ENCODE measurements at places on chromosomes 5 and 9.

DNA sequence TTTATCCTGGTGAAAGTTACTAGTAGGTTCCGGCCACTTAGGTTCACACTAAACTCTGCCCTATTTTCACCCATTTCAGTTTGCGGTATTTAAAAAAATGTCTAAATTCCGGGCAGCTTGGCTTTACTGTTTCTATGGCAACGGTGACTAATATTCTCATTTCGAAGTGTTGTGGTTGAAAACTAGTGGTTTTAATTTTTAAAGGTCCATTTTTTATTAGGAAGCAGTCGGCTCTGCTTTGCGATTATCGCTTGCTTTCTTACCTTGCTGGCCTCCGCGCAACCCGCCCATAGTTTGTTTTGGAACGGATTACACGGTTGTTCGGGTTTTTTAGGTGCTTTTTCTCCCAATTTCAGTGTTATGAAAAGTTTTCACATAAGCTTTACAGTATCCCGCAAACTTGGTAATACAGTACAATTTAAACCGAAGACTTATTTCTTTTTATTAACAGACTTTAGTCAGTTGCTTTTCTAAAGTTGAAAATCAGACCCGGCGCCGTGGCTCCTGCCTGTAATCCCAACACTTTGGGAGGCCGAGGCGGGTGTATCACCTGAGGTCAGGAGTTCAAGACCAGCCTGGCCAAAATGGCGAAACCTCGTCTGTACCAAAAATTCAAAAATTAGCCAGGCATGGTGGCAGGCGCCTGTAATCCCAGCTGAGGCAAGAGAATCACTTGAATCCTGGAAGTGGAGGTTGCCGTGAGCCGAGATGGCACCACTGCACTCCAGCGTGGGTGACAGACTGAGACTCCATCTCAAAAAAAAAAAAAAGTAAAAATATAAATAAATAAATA, 1.6 kb downstream of the KDM4C start:
- no peak for DNase-seq

GRCh38 chr5:125576822-125577221, 830.4 kb upstream of the ZNF608 start:
- DNase-seq: no peak

DNA sequence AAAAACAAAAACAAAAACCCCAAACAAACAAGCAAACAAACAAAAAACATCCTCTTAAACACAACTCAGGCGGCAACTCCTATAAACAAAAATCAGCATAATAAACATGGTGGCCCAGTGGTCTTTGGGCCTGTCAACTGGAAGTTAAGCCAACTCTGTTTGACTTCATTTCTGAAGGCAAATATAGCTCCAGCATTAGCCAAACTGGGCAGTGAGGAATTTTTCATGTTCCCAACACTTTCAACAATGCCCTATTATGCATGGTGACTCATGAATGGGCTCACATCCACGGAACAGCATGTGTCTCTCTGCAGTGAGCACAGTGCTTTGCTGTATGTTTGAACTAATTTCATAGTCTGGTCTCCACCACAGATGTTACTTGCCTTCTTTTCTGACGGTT, 143.9 kb upstream of the STC2 start:
- no peak for DNase-seq

- no peak for DNase-seq
Observed at GRCh38 chr9:121743441-121744001, 92.1 kb downstream of the DAB2IP start.

GRCh38 chr5:132459031-132459982, 31.3 kb downstream of the IRF1 start:
- no peak for DNase-seq

- no peak for DNase-seq
Observed at GRCh38 chr5:149011084-149011483, 51.8 kb downstream of the SH3TC2 start.

DNA sequence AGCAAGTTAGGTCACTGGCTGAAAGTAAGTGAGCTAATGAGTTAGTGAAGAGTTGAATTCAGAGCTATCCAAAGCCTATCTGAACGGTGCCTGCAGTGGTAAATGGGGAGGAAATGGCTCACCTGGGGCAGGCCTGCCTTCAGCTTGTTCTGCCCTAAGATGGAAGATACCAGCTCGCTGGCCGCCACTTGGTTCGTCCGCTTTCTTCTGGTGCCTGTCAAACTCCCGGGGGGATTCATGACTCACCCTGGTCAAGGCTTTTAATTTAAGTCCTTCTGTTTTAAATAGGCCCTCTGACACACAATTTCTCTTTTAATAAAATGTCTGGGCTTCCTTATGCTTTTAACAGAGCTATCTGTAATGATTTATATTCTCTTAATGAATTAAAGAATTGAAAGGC, 78.8 kb downstream of the CFAP90 start:
- no peak for DNase-seq

- DNase-seq: no peak
Observed at GRCh38 chr5:95655575-95655974, 9.0 kb downstream of the RFESD start.

DNA sequence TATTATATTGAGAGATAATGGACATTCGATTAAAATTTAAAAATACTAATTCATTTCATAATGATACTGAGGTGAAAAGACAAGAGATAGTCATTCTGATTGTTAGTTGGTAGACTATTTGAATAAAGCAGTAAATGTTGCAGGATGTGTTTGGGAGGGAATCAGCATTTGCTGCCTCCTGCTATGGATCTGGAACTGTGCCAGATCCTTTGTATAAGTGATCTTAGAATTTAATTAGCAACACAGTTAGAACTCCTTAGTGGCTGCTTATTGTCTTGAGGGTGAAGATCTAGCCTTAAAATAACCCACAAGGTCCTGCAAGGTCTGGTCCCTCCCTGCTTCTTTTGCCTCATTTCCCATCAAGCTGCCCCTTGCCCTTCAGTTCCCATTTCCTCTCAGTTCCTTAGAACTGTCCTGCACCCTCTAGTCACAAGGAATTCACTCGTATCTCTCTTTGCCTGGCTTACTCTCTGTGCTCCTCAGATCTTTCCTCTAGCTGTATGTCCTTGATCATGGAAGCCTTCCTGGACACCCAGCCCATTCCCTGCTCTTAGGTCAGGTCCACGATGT, 12.5 kb downstream of the LECT2 start:
- no peak for DNase-seq

DNA sequence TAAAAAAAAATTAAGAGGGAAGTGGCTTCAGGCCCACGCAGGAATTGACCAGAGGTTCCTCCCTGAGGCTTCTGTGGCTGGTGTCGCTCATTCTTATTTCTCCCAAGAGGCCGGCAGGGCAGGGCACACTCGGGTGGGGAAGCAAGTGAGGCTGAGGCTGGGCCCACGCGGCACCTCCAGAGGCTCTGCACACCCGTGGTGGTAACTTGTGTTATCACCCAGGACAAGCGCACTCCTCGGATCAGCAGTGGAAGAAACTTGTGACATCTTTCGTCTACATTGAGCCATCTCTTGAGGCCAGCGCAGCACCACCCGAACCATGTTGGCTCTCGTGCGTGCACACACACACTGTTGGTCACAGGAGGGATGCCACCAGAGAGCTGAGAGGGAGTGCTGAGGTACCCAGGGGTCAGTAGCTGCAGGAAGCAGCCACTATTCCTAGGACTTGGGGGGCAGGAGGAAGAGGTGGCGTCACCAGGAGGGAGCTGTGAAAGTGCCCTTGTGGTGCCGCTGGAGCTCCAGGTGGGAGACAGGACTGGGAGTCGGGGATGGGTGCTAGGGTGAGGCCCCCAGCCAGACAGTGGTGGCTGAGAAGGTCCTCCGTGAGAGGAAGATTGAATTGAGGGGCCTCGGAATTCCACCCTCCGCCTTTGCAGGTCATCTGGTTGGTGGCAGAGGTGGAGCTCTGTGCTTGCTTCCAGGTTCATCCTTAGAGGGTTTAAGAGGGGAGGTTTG, 6.4 kb downstream of the NDUFS6 start:
- no peak for DNase-seq

GRCh38 chr5:56680731-56681130, 134.6 kb upstream of the MAP3K1 start:
- DNase-seq: no peak

- no peak for DNase-seq
Observed at GRCh38 chr9:94802793-94803192, 76.3 kb downstream of the AOPEP start.

GRCh38 chr5:59180515-59180914, 597.6 kb downstream of the RAB3C start:
- no peak for DNase-seq

- no peak for DNase-seq
Observed at GRCh38 chr5:124203303-124203702, 543.1 kb downstream of the ZNF608 start.

DNA sequence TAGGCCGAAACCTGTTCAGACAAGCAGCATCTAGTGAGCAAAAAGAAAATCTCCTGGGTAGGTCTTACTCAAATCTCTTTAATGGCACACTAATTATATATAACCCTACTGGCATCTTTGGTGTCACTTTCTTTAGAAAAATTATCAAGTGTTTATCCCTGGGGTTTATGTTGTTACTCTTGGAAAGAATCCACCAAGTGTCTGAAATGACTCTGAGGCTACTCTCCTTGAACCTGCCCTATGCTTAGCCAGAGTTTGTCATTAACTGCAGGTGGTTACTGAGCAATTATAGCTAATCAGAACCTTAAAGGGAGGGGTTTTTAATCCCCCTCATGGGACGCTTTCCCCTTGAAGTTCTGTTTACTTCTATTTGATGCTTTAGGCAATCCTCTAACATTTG, 381.9 kb downstream of the PLK2 start:
- no peak for DNase-seq

- no peak for DNase-seq
Observed at GRCh38 chr9:20219437-20219836, 402.9 kb downstream of the MLLT3 start.

DNA sequence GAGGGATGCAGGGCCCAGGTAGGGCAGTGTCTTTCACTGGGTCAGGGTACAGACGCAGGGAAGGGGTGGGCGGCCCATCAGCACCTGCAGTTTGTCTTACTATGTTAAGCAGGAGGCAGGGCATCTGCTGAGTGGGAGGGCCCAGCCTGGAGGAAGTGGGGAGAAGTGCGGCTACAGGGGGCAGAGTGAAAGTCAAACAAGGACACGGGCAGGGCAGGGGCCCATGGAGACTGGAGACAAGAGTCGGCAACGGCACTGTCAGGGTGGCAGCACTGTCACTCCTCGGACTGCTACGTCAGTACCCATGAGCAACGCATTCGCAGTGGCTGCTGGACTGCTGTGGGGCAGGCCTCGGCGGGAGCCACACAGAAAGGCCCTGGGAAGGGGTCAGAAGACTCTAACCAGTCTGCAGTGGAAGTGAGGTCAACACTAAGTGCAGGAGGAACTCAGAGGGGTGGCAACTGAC, 19.7 kb downstream of the CAMSAP1 start:
- DNase-seq: no peak

Data from left forelimb (tissue), 1 donor.